ENCODE measurements at places on chromosomes 16 and 17.

DNA sequence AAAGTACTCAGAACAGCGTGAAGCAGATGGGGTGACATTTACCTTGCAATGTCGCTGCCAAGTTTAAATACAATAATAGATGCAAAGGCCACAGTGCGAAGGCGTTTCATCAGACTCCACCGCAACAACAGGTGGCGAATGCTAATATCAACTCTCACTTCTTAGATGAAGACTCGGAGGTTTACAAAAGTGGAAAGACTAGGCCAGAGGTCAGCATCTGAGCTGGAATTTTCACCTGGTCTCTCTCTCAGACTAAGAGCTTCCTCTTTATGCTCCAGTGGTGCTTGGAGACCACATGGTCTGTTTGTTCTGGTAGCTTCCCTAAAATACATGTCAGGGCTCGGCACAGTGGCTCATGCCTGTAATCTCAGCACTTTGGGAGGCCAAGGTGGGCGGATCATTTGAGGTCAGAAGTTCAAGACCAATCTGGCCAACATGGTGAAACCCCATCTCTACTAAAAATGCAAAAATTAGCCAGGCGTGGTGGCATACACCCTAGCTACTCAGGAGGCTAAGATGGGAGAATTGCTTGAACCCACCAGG lies 169.1 kb downstream of the XYLT1 start:
- peaks cover 3% of the 10 kb centered on the region for H3K27me3 ChIP-seq
- H3K4me3 ChIP-seq = no peak overlapping the region
- H3K4me1 ChIP-seq = peaks cover 3% of the 10 kb centered on the region
- H3K36me3 ChIP-seq = no peaks in the 10 kb centered on the region

- H3K27me3 ChIP-seq = no peaks in the 10 kb centered on the region
- no peak overlapping the region for H3K4me3 ChIP-seq
- peaks cover 27% of the 10 kb centered on the region for H3K4me1 ChIP-seq
- no peak for DNase-seq
- H3K27ac ChIP-seq = no peak overlapping the region
- H3K36me3 ChIP-seq = peaks cover 4% of the 10 kb centered on the region
Measured at GRCh38 chr17:80061421-80061820, 25.0 kb downstream of the CCDC40 start.

GRCh38 chr16:30481381-30481780 lies 8.8 kb downstream of the ITGAL start:
- H3K27ac ChIP-seq = no peak overlapping the region
- peaks cover 2% of the 10 kb centered on the region for H3K27me3 ChIP-seq
- H3K36me3 ChIP-seq = no peaks in the 10 kb centered on the region

- peaks cover 16% of the 10 kb centered on the region for H3K4me1 ChIP-seq
- no peak overlapping the region for H3K4me3 ChIP-seq
- no peak overlapping the region for H3K27ac ChIP-seq
Measured at GRCh38 chr17:2933606-2934005, 129.8 kb downstream of the OR1D5 start.

GRCh38 chr17:80212962-80213642 lies 7.0 kb downstream of the SGSH start:
- H3K27ac ChIP-seq = no peak overlapping the region
- DNase-seq = no peak
- H3K4me1 ChIP-seq = peaks cover 3% of the 10 kb centered on the region
- peaks cover 4% of the 10 kb centered on the region for H3K27me3 ChIP-seq

GRCh38 chr17:32277284-32277683 lies 11.7 kb downstream of the RHBDL3 start:
- no peaks in the 10 kb centered on the region for H3K36me3 ChIP-seq
- H3K27ac ChIP-seq = no peak overlapping the region
- no peak overlapping the region for H3K4me3 ChIP-seq
- H3K27me3 ChIP-seq = peaks cover 14% of the 10 kb centered on the region

GRCh38 chr16:11117576-11118211 lies 138.3 kb downstream of the SOCS1 start:
- no peaks in the 10 kb centered on the region for H3K27me3 ChIP-seq
- no peak for DNase-seq

- no peak for DNase-seq
- H3K27ac ChIP-seq = no peak overlapping the region
- peaks cover 12% of the 10 kb centered on the region for H3K27me3 ChIP-seq
- H3K36me3 ChIP-seq = no peaks in the 10 kb centered on the region
- H3K4me3 ChIP-seq = no peak overlapping the region
Measured at GRCh38 chr17:50657627-50658026, 22.9 kb downstream of the ABCC3 start.

DNA sequence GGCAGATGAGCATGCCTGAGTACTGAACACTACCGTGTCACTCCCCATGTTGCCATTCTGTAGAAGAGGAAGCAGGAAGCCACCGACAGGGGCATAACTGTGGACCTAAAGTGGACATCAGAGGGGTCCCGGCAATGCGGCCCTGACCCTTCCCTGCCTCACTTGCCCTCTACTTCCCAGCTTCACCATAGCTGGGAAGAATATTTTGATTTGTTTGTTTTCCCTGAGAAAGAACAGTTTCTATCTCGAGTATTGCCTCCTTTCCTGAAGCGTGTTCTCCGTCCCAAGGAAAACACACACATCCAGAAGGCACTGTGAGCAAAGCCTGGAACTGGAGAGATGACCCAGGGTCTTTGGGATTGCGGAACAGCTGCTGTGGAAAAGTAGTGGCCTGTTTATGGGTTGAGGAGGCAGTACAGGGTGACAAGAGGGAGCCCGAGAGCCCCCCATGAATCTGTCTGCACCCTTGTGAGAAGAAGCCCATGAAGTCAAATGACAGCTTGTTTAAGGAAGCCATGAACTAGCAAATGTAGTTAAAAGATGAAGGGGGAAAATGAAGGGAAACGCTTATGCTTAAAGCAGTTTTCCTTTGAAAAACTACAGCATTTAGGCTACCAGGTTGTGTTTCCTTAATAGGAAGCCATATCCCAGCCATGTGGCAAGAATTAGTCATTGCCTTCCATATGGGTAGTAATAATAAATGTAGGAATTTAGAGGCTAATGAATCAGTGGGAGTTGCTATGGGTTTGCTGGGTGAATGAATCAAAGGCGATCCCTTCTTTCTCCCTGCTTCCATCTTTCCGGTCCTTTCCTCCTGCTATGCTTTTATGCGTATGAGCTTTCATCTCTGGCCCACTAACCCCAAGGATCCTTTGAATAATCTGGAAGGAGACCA lies 90.0 kb upstream of the TBX2 start:
- H3K27me3 ChIP-seq = no peaks in the 10 kb centered on the region
- no peaks in the 10 kb centered on the region for H3K4me1 ChIP-seq
- H3K27ac ChIP-seq = no peak overlapping the region
- H3K36me3 ChIP-seq = no peaks in the 10 kb centered on the region

DNA sequence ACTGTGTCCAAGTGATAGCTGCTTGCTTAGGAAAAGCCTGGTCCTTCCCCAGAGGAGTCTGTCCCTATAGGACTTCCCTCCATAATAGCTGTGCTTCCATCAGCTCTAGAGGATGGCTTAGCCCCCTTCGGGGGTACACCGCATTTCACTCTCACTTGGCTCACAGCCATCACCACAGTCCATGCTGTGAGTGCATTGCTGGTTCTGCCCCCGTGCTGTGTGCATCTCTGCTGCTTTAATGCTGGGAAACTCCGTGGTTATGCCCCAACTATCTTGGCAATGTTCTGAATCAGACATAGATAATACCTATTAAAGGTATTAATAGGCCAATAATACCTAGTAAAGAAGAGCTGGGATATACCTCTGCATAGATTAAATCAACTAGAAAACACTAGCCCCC lies 58.3 kb downstream of the SIAH1 start:
- peaks cover 21% of the 10 kb centered on the region for H3K4me1 ChIP-seq
- H3K27me3 ChIP-seq = no peaks in the 10 kb centered on the region
- no peaks in the 10 kb centered on the region for H3K36me3 ChIP-seq
- no peak overlapping the region for H3K27ac ChIP-seq
- H3K4me3 ChIP-seq = no peak overlapping the region

GRCh38 chr16:81060576-81061306 lies 16.3 kb downstream of the C16orf46 start:
- no peak overlapping the region for H3K27ac ChIP-seq
- H3K4me3 ChIP-seq = no peak overlapping the region
- no peaks in the 10 kb centered on the region for H3K4me1 ChIP-seq
- no peak for DNase-seq

- no peaks in the 10 kb centered on the region for H3K4me1 ChIP-seq
- H3K36me3 ChIP-seq = no peaks in the 10 kb centered on the region
- DNase-seq = no peak
- no peak overlapping the region for H3K27ac ChIP-seq
- no peak overlapping the region for H3K4me3 ChIP-seq
- no peaks in the 10 kb centered on the region for H3K27me3 ChIP-seq
Measured at GRCh38 chr16:24345704-24346103, 89.6 kb downstream of the CACNG3 start.

DNA sequence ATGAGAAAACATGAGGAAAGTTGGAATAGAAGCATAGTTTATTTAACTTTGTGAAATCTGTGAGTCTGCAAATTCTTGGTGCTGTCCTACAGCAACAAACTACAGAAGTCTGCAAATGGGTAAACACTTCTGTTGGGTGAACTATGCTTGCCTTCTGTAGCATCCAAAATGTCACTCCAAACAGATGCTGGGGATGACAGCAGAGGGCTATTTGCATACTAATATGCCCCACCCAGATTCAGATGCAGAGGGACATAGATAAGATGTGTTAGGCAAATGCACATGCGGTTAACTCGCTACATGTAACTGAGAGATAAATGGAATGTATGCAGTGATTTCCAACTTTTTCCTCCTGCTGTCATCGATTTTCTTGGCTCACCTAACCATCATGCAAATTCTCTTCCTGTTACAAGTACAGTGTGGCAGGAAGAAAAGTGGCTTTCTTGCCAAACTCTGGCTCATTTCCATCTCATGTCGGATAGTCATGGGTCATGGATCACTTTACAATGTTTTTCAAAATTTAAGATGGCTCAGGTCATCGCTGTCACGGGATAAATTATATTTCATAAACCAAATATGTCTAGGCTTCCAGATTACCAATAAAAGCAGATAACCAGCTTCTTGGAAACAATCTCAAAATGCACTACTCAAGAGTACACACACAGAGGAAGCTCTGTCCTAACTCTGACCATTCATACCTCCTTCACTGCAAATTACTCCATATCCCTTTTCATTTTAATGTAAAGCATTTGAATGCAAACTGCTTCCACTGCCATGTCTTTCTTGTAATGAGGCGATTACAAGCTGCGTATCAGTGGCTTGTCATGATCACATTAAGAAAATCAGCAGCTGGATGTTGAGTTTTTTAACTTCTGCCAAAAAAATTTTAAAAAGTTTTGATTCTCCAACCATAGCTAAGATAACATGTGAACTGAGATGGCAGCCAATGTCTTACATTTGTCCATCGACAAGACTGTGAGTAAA lies 47.7 kb downstream of the ADAMTS18 start:
- DNase-seq = no peak
- H3K4me3 ChIP-seq = no peak overlapping the region
- H3K4me1 ChIP-seq = no peaks in the 10 kb centered on the region
- no peaks in the 10 kb centered on the region for H3K27me3 ChIP-seq
- H3K27ac ChIP-seq = no peak overlapping the region

GRCh38 chr16:1851793-1852192 lies 20.2 kb downstream of the MEIOB start:
- no peak overlapping the region for H3K4me3 ChIP-seq
- H3K4me1 ChIP-seq = no peaks in the 10 kb centered on the region
- H3K36me3 ChIP-seq = no peaks in the 10 kb centered on the region
- DNase-seq = no peak

DNA sequence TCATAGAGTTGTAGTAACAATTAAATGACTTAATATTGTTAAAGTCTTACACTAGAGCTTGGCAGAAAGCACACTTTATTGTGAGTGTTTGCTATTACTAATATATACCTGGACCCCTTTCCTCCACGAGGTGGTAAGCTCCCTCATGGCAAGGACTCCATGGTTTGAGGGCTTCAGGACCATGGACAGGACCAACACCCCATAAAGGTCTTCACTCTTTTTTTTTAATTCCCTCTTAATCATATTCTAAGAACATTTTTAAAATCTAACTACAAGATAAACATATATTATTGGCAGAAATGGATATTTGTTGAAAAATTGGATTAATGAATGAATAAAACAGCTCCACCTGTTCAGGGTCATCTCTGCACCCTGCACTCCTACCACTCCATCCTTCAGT lies 154.5 kb downstream of the CBLN1 start:
- peak; percentile 15 for DNase-seq
- no peak overlapping the region for H3K27ac ChIP-seq
- no peaks in the 10 kb centered on the region for H3K36me3 ChIP-seq
- no peak overlapping the region for H3K4me3 ChIP-seq

GRCh38 chr17:42203354-42203753 lies 9.1 kb upstream of the GHDC start:
- no peak for DNase-seq
- no peaks in the 10 kb centered on the region for H3K4me1 ChIP-seq
- peaks cover 32% of the 10 kb centered on the region for H3K36me3 ChIP-seq

DNA sequence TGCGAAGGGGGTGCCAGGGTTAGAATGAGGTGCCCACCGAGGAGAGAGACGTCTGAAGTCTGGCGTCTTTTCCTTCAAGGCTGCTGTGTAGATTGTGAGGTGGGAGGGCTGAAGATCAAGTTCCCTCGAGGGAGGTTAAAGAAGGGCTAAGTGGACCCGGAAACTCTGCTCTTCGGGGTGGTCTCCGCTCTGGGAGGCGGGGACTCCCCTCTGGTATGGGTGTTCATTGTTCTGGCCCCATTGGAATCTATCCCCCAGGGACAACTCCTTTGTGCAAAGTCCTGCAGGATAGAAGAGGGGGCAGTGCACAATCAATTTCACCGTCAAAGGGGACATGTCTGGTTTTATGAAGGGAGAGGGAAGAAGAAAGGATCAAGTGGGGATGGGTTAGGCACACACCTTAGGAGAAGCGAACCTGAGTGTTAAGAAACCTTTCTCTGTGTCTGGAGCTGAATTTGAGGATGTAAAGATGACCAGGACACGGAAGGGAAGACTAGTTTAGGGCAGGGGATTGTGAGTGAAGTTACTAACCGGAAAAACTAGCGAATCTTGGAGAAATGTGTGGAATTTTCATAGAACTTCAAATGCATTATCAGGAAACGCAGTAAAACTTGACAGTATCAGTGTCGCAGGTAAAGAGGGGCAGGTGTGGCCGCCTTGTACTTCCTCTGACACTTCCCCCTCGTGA lies 809 bp upstream of the RAB34 start:
- H3K4me3 ChIP-seq = peak overlapping the region; percentile 85
- peaks cover 24% of the 10 kb centered on the region for H3K27me3 ChIP-seq
- H3K4me1 ChIP-seq = peaks cover 33% of the 10 kb centered on the region
- H3K27ac ChIP-seq = peak overlapping the region; percentile 76
- H3K36me3 ChIP-seq = peaks cover 40% of the 10 kb centered on the region

DNA sequence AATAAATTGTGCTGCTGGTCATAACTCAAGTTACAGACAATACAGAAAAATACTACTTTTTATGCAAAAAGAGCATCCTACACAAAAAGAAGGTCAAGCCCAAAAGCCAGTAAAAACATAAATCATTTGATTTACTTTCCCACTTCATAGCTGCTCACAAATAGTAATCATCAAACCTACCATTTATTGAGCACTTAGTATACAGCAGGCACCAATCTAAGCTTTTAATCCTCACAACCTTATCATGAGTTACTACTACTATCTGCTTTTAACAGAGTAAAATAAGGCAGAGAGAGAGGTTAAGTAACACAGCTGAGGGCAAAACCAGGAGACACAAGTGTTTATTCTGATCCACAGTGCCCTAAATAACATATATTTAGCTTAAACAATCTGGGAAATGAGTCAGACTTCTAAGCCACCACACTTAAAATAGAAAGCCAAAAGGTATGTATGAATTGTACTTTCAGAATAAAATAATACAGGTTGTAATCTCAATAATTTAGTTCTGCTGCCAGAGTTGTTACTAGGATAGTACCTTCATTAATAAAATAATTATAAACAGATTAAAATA lies 1.7 kb upstream of the AARS1 start:
- H3K4me3 ChIP-seq = no peak overlapping the region
- peaks cover 5% of the 10 kb centered on the region for H3K4me1 ChIP-seq
- H3K27me3 ChIP-seq = peaks cover 4% of the 10 kb centered on the region

- no peak overlapping the region for H3K4me3 ChIP-seq
- peaks cover 18% of the 10 kb centered on the region for H3K36me3 ChIP-seq
- no peak overlapping the region for H3K27ac ChIP-seq
- peaks cover 10% of the 10 kb centered on the region for H3K4me1 ChIP-seq
- H3K27me3 ChIP-seq = peaks cover 7% of the 10 kb centered on the region
Measured at GRCh38 chr17:50861334-50861676, 4.8 kb downstream of the TOB1 start.
